ENCODE measurements at places on chromosomes 2 and 18.

DNA sequence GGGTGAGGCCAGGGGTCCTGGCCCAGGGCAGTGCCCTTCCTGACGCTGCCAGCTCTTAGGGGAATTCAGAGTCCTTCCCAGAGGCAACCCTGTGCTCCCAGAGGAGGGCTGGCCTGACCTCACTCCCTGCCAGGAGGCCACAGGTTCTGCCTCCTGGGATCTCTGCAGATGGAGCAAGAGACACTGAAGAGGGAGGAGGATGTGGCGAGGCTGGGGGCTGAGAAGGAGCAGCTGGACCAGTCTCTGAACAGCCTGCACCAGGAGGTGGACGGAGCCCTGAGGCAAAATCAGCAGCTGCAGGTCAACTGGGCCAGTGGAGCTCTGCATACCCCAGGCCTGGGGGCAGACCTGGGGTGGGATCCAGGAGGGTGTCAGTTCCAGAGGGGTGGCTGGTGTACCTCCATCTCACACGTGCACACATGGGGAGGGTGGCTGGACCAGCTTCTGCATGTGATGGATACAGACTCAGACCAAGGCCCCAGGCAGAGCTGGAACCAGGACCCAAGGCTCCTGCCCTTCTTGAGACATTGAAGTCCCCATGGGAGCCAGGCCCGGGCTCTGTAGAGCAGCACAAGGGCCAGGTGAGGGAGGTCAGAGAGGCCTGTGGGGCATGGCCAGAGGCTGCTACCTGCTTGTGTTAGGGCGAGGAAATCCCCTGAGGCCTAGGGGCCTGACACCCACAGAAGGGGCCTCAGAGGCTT, 9.7 kb upstream of the SNED1 start:
- DNase-seq, result no peak

DNA sequence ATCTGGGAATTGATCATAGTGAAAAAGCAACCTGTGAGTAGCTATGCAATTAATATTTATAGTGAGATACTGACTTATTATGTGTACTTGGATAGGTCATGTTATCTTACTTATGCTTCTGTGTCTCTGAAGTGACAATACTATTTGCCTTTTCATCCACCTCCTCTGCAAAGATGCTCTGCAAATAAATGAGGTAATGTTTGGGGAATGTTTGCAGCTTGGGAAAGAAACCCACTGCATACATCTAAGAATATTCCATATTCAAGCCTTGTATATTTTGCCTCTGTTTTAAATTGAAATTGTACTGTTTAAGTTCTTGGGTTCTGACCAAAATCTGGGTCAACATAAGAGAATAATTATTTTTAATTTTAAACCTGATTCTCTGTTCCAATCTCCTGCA, 217.4 kb upstream of the DTNA start:
- no peak for DNase-seq

DNA sequence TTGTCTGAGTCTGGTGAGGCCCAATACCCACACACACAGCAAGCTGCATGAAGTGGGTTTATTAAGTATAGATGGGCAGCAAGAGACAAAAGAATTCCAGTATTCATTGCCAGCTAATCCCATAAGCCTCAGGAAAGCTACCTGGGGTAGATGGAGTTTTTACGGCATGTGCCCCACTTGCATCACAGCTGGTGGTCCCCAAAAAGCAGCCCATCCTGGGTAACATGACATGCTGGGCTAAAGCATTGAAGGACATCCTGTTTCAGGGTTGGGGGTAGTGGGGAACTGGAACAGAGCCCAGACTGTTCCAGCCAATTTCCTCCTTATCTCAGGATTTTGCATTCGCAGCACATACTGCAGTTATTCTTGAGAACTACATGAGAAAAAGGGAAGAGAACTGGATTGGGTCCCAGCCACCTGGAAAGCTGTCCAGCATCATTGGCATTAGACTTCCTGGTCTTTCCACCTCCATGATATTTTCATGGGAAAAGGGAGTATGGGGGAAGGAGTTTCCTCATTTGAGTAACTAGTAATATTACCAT, 240.1 kb upstream of the MMADHC start:
- no peak for DNase-seq

DNA sequence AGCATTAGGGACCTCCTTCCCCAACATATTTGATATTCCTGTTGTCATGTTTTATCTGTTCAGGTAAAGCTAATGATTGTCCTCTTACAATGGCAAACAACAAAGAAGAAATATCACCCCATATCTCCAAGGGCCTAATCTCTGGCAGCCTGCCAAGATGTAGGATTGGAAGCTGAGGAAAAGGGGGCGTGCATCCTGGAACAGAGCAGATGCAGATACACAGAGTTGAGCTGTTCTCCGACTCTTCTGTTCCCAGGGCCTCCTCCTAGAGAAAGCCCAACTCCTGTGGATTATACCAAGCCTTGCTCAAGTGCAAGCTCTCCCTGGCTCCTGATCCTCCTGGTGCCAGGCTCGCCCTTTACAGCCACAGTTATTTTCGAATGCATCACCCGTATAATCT, 35.2 kb upstream of the CD207 start:
- DNase-seq, result no peak

DNA sequence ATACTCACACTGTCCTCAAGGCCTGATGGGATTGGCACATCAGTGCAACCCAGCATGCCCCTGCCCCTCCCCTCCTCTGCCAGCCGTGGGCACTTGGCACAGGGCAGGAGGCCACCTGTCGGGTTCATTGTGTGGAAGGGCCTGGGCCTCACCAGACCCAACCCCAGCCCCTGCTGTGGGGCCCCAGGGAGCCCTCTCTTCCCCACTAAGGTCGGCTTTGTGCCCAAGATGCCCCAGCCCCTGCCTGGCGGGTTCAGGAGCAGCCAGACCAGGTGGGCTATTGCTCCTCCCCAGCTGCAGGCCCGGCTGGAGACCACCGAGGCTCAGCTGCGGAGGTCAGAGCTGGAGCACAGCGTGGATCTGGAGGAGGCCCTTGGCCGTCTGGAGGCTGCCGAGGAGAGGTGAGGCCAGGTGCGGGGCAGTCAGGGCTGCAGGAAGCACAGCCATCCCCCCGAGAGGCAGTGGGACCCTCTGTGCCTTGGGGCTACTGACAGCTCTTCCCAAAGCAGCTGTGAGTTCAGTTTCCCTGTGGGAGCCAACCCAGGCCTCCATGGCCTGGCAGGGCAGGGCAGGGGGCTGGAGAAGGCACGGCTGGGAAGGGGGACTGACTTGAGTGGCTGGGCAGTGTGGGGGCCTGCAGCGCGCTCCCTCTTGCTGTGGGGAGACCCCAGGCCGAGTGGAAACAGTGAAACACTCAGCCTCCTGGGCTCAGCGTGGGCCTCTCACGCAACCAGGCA, 16.3 kb downstream of the CROCC2 start:
- DNase-seq, result no peak

GRCh38 chr2:84477886-84478285, 18.8 kb upstream of the SUCLG1 start:
- no peak for DNase-seq

GRCh38 chr2:224025874-224026273, 13.2 kb downstream of the SERPINE2 start:
- DNase-seq, result no peak

- no peak for DNase-seq
Observed at GRCh38 chr2:142586693-142587580, 290.5 kb upstream of the KYNU start.

DNA sequence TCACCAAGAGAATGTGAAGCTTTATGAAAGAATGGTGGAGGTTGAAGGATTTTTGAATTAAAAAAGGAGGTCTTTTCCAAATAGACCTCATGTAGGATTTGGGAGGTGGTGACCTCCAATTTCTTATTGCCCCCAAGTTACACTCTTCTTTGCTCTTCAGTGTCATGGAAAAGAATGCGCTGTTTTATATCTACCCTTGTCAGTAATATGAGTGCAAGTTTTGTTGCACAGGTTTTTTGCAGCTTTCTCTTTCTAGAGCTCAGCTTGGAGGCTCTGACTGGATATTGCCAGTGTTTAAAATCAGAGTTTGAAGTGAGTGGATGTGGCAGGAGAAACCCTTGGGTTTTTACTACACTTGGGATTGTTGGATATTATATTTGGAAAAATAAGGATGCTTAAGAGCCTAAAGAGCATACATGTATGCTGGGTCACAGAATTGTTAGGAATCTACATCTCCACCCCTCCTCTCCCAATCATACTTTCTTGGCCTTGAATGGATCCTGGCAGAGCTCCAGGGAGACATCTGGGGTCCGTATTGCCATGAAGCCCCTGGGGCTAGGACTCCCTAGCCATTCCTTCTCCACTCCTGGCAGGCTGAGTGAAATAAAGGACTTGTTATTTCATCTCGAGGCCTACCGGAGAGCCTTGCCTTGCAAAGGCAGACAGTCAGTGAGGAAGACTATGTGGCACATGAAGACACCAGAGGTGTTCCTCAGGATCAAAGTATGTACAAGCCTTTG, 43.8 kb downstream of the APOB start:
- DNase-seq, result no peak

- DNase-seq, result no peak
Observed at GRCh38 chr2:56195563-56195962, 11.8 kb downstream of the CCDC85A start.

- DNase-seq, result no peak
Observed at GRCh38 chr2:232574674-232575403, 24.4 kb downstream of the EIF4E2 start.
